Kidney glomerular epithelial cell (primary cell): ENCODE measurements at places on chromosomes 1 and 21.
A peak's percentile ranks its signal among the peaks of the same experiment; 100 is the strongest.

DNA sequence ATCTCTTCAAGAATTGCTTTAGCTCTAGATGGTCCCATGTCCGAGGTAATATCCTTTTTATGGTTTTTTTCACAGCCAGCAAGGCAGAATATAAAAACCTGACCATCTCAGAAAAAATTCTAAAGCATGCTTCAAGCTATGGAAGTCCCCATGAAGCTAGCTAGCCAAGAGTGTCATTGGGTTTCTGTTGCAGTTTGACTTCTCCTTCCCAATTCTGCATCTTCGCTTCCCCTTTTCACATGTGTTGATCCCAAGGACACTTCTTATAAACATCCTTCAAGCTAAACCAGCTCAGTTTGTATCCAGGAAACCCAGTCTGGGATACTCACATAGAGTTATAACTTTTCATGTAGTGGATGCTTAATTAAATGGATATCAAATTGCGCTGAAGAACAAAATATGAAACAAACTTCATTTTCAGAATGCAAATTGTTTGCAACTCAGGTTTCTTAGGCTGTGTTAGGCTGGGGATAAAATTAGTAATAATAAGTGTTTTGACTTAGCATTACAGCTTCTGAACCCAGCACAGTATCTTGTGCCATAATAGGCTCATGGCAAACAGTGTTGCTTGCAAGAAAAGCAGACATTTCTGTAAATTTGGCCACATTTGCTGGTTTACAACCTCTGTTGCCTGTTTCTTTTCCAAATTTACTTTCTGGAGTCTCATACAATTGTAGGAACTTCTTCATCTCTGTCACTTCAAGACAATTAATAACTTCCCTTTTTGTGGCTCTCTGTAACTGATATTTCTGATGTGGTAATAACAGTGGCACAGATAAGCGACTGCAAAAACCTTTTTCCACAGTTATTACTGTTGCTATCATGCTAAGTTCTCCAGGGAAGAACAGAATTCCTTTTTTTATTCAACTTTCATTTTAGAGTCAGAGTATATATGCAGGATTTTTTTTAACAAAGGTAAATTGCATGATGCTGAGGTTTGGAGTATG, 53.2 kb downstream of the NCAM2 start:
- no peak for DNase-seq

GRCh38 chr1:117346206-117346928, 20.9 kb upstream of the MAN1A2 start:
- no peak for DNase-seq

GRCh38 chr1:241527146-241527545, 5.0 kb upstream of the KMO start:
- DNase-seq, result no peak

DNA sequence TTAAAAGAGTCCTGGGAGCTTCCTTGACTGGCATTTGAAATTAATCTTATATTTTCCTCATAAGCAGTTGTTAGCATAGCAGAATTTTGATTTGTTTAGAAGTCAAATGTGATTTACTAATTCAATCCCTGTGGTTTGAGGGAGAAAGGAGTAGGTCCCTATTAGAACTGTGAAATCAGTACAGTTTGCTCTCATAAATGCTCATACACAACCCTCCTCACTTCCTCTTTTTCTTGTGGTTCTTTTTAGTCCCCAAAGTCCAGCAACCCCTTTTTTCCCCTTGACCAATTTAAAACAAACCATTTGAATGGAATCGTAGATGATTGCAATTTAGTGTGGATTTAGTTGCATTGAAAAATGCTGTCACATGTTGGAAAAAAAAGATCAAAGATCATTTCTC, 9.2 kb upstream of the IFI44 start:
- no peak for DNase-seq

- DNase-seq, result peak; percentile 87
Observed at GRCh38 chr1:27299385-27300271, 22.3 kb upstream of the TMEM222 start.

DNA sequence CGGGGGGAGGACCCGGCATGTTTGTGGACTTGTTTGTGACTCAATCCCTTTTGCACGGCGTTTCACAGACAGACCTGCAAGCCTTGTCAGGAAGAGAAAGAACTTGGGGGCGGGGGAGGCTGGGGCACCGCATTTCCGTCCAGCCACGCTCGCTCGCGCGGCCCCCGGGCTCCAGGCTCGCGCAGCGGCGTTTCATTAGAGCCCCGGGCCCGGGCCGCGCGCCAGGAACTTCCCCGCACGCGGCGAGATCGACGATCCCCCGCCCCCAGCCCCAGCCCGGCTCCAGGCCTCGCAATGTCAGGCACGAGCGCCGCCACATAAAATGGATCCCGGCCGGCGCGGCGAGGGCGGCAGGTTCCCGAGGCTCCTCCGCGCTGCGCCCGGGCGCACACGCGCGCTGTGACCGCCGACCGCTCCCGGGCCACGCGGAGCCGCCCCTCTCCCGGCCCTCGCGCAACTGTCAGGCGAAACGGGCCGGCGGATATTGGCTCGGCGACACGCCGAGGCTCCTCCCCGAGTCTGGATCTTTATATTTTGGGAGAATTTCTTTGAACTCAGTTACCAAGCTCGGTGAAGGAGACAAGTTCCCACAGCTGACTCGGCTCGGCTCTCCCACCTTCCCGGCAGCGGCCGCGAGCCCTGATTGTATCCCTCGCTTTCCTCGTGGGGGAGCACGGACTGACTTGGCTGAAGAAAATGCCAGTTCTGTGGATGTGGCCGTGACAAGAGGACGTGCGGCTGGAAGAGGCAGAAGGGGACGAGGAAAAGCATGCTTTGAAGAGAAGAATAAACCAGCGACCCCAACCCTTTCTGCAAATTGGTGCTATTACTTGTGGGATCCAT, at the start of gene KIF26B:
TSS of gene KIF26B (plus strand) at position 557 of the 843 bp plus-strand sequence. CDS start 440 bp downstream, outside the sequence.
- DNase-seq, result peak; percentile 44

GRCh38 chr21:29943885-29944284, 4.1 kb upstream of the GRIK1 start:
- no peak for DNase-seq

GRCh38 chr1:183570451-183570850, 19.8 kb downstream of the NCF2 start:
- DNase-seq, result no peak

- no peak for DNase-seq
Observed at GRCh38 chr1:19009126-19009881, 52.8 kb upstream of the IFFO2 start.

DNA sequence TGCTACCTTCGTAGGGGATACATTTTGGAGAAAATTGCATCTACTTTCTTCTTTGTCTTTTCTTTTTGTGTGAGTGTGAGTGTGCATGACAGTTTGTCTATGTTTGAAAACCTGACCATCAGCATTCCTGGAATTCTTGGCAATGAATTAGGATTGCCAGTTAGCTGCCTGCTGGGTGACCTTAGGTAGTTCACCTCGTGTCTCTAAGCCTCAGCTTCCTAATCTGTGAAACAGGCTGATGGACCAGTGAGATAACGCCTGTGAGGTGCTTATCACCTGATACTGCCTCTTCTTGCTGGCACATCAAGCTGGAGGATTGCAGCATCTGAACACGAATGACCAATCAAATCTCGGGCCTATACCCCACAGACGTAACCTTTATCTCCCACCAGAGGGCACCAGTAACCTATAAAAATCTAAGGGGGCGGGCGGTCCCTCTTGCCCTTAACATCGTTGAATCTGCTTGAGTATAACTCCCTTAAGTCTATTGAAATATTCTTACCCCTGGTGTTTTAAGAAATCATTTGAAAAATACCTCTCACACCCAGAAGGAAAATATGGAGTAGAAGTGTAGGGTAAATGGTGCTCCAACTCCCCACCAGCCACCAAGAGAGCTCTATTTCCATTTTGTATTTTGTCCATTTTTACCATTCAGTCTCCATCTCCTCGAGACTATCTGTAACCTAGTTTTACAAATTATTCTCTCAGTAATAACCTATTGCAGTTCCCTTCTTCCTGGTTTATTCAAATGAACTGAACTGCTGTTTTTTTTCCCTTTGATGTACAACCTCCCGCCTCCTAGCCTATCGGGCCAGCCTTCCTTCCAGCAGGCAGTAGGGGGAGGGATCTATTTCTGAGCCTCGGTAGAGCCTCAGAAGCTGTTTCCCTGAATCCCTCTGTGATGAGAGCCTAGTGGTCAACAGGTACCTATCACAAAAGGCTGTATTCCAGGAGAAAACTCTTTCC, 49.7 kb downstream of the MDM4 start:
- DNase-seq, result peak; percentile 68

- DNase-seq, result no peak
Observed at GRCh38 chr1:162946701-162947100, 85.7 kb upstream of the CCDC190 start.

- no peak for DNase-seq
Observed at GRCh38 chr1:56553046-56553445, 26.3 kb downstream of the PLPP3 start.

- DNase-seq, result peak; percentile 29
Observed at GRCh38 chr1:94884106-94884505, 42.8 kb downstream of the CNN3 start.

DNA sequence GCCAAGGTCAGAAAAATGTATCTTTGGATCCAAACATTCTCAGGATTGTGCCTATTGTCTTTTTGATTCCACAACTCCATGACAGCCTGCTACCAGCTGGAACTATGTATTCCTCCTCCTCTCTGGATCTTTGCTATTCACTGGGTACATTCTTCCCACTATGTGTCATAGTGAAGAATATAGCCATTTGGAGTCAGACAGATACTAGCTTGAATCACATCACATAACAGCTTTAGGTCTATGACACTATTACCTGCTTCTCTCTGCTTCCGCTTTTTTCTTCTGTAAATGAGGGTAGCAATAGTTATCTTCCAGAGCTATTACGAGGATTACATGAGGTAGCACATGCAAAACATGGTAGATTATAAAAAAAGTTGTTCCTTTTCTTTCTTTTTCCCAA, 5.4 kb upstream of the EXO1 start:
- peak; percentile 44 for DNase-seq

DNA sequence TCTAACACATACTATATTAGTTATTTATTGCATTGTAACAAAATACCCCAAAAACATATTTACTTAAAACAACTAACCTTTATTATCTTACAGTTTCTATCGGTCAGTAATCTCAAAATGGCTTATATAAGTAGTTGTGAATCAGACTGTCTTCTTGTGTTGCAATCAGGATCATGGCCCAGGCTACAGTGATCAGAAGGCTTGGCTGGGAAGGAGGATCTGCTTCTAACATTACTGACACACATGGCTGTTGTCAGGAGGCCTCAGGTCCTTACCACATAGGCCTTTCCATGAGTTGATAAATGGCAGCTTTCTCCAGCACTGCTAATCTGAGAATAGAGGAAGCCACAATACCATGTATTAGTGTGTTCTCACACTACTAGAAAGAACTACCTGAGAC, 33.7 kb downstream of the CFH start:
- no peak for DNase-seq

DNA sequence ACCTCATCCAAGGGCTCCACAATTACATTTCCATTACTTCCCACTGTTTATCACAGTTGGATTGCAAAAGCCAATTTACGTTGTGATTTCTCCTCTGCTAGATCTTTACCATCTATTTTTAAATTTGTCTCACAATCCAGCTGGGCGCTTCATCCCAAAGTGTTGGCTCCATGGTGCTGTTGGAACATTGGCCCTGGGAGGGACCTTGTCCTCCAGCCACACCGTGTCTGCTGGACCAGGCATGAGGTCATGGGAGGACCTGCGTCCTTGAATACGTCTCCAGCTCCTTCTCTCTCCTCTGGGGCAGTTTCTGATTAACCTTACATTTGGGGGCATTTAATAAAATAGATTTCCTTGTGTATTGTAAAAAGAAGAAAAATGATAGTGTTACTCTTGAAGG, 125.4 kb downstream of the KCNJ6 start:
- no peak for DNase-seq

DNA sequence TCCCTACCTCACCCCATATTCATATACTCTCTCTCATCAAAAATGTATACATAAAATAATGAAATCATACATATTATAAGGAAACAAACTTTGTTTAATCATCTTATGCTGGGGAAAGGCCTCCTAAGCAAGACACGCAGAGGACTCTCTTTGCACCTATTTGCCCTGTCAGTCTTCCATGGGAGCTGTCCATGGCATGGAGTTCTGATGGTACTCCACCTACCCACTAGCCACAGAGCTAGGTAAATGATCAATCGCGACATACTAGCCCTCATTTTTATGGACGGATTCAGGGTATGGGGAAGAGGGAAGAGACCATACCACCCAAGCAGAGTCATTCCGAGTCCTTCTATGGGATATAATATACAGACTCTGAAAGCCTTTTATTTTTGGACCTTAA, 131.0 kb downstream of the CSMD2 start:
- no peak for DNase-seq

DNA sequence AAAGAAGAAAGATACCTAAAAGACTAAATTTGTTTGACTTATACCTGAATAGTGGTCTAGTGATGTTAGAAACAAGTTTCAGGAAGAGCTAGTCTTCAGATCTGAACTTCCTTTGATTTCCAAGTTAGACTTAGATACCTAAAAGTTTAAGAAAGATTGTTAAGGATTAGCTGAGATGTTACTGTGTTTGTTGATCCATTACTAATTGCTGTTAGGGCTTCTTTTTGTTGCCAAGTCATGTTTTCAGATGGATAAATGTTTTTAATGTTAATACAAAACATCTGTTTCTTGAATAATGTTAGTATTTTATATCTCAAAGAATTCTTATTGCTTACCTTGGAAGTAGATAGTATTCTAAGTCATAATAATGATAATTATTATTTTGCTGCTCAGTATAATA, 11.6 kb downstream of the GNAI3 start:
- DNase-seq, result no peak

- DNase-seq, result no peak
Observed at GRCh38 chr1:17440074-17440826, 773 bp upstream of the RCC2 start.

- DNase-seq, result no peak
Observed at GRCh38 chr1:197339106-197340060, 71.3 kb downstream of the CRB1 start.

GRCh38 chr1:153040950-153041631, at the start of gene SPRR2D:
TSS of gene SPRR2D (minus strand) at chr1:153041120. CDS start at chr1:153040346, 774 bp downstream.
- DNase-seq, result no peak

GRCh38 chr1:244339073-244339692, 112.5 kb downstream of the ADSS2 start:
- DNase-seq, result no peak

GRCh38 chr1:115307661-115308060, 30.4 kb downstream of the NGF start:
- DNase-seq, result no peak

- DNase-seq, result no peak
Observed at GRCh38 chr1:157399984-157400382, 152.3 kb downstream of the FCRL5 start.

- DNase-seq, result no peak
Observed at GRCh38 chr21:45386336-45386727, 18.6 kb upstream of the COL18A1 start.

GRCh38 chr1:178362747-178363146, 134.0 kb downstream of the CLEC20A start:
- no peak for DNase-seq

GRCh38 chr1:145891143-145891542, 5.5 kb upstream of the ANKRD35 start:
- DNase-seq, result peak; percentile 34
